ENCODE measurements at places on chromosomes 1 and 21. TPM values are rescaled to one million over a fixed set of nuclear protein-coding genes. Genes with fewer than 3 reads are reported as not detected.

GRCh38 chr1:67339623-67340343 is 32.1 kb downstream of the IL12RB2 start:
- no peak for DNase-seq

Gene SLC2A5
- 9.4 TPM for total RNA-seq

Gene FAM151A
- total RNA-seq: not detected

Gene UQCRHL
- 1.5 TPM for total RNA-seq

Gene KRTAP6-1
- total RNA-seq: not detected

All from sciatic nerve (tissue), 2 donors.